Right kidney (tissue), 9 donors: ENCODE measurements at places on chromosomes 6 and 20.

- no peak for DNase-seq
Observed at GRCh38 chr6:111758608-111759329, 114.5 kb downstream of the FYN start.

GRCh38 chr6:75076009-75076408 is 129.8 kb downstream of the COL12A1 start:
- DNase-seq = no peak

- DNase-seq = no peak
Observed at GRCh38 chr6:95232446-95232845, 344.9 kb upstream of the MANEA start.

DNA sequence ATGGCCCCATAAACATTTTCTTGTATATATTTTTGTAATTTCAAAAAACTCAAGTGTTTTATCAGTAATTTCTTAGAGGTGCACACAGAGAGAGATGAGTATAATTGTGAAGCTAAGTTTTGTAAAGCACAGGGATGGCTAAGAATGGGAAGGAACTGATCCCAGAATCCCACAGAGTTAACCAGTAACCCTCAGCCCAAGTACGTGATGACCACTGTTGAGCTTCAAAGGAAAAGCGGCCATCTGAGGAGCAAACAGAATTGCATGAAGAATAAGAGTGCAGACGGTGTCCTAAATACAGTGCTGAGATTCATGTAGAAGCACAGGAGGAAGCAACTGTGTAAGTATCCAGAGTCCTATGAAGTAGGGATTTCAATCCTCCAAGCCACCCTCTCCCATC is 28.1 kb upstream of the HLA-C start:
- no peak for DNase-seq

DNA sequence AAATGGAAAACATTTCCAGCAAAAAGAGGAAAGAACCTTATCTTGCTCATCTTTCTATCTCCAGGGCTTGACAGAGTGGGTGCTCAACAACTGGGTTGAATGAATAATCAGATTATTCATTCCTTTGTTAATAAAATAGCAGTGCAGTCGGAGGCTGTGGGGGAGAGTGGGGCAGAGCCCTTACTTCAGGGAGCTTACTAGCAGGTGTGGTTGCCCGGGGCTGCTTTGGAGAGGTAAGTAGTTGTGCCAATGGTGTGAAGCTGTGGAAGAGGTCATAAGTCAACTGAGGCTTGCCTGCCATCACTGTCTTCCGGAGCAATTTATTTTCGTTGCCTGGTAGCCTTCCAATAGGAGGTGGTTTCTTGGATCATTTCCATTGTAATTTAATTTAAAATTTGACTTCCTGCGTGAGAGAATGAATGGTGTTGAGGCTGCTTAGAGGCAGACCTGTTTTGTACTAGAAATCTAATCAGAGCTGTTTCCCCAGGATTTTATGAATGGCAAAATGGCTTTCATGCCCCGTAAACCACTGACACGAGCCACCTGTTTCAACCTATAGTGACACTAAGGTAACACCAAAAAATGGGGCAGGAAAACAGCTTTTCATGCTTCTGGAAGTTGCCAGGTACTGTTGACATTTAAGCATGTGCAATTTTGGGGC is 51.4 kb downstream of the ZDHHC14 start:
- no peak for DNase-seq

DNA sequence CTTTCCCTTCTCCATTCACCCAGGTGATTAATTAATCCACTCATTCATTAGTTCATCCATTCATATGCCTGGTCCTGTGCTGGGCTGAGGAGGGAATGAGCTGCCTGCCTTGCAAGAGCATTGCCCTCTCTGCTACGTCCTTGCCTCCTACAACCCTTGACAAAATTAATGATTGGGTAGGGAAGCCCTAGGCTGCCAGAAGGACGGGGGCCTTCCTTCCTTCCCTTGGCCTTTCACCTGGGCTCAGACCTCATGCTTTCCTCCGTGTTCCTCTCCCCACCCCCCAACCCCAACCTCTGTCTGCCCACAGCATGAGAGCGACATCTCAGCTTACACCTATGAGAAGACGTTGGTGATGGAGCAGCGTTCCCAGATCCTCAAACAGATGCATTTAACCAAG is 25.6 kb downstream of the SLC12A5 start:
- DNase-seq = no peak

DNA sequence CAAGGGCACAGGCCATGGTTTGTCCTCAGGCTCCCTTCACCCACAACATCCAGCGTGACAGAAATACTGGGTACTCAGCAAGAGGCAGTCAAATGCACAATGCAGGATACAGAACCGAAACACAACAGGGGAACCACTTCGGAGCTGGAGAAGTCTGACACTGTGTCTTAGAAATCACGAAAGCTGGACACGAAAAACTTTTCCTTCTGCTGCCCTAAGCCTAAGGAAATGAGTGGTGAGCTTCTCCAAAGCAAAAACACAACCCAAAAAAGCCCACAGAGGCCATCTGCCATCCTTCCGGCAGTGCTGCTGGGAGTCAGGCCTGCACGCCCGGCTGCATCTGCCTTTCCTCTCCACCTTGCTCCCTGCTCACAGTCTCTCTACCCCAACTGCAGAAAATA is 106.3 kb downstream of the SLC23A2 start:
- DNase-seq = no peak

DNA sequence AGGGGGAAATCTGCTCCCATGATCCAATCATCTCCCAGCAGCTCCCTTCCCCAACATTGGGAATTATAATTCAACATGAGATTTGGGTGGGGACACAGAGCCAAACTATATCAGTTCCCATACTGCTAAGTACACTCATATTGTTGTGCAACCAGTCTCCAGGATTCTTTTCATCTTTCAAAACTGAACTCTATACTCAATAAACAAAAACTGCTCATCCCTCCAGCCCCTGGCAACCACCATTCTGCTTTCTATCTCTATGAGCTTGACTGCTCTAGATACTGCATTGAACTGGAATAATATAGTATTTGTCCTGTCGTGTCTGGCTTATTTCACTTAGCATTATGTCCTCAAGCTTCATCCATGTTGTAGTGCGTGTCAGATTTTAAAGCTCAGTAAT is 42.9 kb downstream of the STX11 start:
- DNase-seq = no peak

GRCh38 chr6:158686791-158687381 is 37.0 kb downstream of the SYTL3 start:
- no peak for DNase-seq

GRCh38 chr6:13766201-13766634 is 48.1 kb downstream of the MCUR1 start:
- DNase-seq = no peak

- no peak for DNase-seq
Observed at GRCh38 chr20:10516529-10516928, 81.4 kb downstream of the SLX4IP start.

GRCh38 chr20:18778690-18779392 is 34.7 kb upstream of the SCP2D1 start:
- DNase-seq = no peak

GRCh38 chr20:14406495-14406894 is 69.1 kb upstream of the FLRT3 start:
- DNase-seq = no peak

- DNase-seq = no peak
Observed at GRCh38 chr6:32664827-32665362, 1.6 kb downstream of the HLA-DQB1 start.

- no peak for DNase-seq
Observed at GRCh38 chr20:4091490-4092479, 76.4 kb upstream of the RNF24 start.

DNA sequence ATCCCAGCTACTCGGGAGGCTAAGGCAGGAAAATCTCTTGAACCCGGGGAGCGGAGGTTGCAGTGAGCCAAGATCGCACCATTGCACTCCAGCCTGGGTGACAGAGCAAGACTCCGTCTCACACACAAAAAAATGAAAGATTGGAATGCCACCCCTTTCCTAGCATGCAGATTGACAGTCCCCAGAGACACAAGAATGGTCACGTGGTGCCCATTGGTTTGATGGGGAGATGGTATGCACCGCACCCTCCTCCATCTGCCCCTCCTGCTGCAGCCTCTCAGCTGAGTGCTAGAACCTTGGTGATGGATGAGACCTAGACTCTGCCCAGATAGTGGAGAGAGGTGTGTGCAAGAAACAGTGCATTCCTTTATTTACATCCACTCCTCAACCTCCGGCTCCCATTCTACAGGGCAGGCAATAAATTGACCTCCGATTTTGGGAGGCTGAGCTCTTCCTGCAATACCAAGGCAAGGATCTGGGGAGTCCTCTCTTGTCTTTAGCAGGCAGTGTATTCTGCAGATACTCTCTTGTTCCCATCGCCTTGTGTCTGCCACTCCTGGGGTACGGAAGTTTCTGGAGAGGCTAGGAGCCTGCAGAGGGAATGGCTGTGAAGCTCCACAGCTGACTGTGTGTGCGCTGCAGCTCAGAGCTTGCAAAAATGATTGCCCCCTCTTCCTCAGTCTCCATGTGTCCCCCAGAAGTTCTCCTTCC is 1.1 kb upstream of the RNF24 start:
- no peak for DNase-seq

DNA sequence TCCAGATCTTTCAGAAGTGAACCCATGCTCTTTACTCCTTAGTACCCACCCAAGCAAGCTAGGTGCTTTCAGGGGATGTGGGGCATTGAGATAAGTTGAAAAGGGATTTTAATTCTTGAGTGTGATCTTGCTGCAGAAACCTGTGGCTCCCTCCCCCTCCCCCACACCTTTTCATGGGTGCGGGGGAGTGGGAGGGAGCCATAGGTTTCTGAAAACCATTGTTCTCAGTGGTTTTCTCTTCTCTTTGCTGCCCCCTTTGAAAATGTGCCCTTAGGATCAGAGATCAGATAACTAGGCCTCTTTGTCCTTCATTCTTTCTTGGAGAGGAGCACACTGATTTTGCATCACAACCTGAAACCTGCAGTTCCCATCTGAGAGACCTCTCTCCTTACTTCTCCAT is 2.4 kb downstream of the PCSK2 start:
- DNase-seq = no peak

- DNase-seq = no peak
Observed at GRCh38 chr6:5636210-5637030, 370.3 kb downstream of the NRN1 start.

DNA sequence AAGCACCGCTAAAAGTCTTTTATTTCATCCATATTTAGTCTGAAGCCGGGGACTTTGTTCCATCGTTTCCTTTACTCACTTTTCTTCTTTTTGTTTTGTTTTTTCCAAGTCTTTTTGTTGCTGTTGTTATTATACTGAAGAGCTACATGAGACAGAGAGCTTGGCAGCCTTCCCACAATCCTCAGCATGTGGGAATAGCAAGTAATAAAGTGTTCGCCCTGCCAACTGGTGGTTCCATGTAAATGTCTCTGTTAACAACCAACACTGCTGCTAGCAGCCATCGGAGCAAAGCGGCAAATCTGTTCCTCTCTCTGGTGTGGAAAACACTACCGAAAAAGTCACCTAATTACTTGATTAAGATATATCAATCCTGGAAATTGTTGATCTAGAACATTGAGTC is 437.8 kb upstream of the ID4 start:
- DNase-seq = no peak

- DNase-seq = no peak
Observed at GRCh38 chr6:7528565-7528964, 12.9 kb upstream of the DSP start.

GRCh38 chr6:111070105-111071005 is 16.9 kb upstream of the SLC16A10 start:
- no peak for DNase-seq

DNA sequence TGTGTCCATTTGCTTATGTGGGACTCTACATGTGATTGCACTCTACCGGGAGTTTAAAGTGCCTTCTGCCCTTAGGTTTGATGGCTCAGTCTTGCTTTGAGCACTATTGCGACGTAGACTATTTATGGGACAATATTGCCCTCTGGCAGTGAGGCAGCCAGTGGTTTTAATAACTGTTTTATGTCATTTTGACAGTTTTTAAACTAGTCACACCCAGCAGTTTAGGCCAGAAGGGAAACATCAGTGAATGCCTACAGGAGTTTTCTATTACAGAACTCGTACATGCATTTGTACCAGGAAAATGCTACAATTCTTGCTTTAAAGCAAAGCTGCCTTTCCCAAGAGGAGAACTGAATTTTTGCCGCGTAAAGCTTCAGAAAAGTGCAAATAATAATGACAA is 813.7 kb downstream of the KIF16B start:
- DNase-seq = no peak

DNA sequence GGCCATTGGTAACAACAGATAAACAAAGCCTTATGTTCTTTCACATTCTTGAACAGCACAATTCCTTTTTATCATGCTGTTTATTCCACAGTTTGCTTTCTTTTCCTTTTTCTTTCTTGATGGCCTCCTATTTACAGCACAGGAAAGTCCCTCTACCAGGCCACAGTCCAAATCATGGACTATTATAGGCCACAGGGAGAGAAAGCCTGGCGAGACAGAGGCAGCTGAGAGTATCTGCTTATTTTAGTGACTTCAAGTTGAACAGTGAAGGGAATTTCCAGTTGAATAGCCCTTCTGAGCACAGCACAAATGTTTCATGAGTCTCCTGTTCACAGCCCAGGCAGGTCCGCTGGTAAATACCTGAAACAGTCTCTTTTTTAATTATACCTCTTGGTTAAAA is 263.7 kb upstream of the ARID1B start:
- no peak for DNase-seq

GRCh38 chr6:148436466-148436865 is 93.8 kb downstream of the SASH1 start:
- no peak for DNase-seq

- no peak for DNase-seq
Observed at GRCh38 chr6:97095311-97095850, 170.9 kb downstream of the KLHL32 start.

GRCh38 chr6:129321303-129321702 is 388.7 kb downstream of the ARHGAP18 start:
- no peak for DNase-seq

DNA sequence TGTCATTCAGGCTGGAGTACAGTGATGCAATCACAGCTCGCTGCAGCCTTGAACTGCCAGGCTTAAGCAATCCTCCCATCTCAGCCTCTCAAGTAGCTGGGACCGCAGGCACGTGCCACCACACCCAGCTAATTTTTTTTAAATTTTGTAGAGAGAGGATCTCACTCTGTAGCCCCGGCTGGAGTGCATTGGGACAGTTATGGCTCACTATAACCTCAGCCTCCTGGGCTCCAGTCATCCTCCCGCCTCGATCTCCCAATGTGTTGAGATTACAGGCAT is 86.5 kb downstream of the SERAC1 start:
- DNase-seq = no peak

DNA sequence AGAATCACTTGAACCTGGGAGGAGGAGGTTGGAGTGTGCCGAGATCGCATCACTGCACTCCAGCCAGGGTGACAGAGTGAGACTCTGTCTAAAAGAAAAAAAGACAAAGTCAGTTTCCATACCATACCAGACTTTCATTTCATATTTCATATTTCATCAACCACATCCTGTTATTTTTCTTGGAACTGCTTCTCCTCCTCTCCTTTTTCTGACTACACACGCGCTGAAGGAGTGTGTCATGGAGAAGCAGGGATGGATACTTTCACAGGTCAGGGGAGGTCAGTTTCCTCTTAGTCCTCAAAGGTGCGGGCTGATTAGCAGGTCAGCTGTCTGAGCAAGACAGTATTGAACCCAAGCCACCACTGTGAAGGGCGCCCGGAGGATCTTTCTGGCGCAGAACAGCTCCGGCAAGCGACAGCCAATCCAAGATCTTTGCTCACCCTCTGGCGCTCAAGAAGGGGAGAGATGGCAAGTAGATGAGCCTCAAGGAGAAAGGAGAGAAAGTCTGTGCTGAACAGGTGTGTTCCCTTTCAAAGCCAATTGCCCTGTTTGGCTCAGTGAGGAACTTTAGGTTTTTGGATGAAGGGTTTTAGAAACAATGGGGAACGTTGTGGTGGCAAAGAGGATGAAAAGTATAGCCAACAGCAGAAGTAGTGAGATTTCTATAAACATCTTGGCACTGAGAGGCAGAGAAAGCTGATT is 18.9 kb upstream of the SYNJ2 start:
- no peak for DNase-seq
